ENCODE measurements at places on chromosomes 12 and 14.

DNA sequence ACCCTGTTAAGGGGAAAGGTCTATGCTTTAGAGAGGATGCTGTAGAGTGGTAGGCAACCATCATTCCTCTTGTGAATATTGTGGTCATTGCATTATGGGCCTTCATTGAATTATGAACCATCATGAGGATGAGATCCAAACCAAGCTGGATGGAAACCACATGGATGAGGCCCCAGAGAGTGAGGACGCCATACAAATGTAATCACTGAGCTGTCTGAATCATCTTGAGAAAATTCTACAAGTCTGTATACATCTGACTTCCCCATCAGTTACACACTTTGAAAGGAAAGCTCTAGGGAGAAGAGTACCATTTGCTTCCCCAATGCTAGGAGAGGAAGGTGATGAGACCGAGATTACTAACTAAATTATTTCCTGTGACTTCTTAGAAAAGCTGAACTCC lies 172.9 kb downstream of the CACNA1C start:
- DNase-seq, result no peak

DNA sequence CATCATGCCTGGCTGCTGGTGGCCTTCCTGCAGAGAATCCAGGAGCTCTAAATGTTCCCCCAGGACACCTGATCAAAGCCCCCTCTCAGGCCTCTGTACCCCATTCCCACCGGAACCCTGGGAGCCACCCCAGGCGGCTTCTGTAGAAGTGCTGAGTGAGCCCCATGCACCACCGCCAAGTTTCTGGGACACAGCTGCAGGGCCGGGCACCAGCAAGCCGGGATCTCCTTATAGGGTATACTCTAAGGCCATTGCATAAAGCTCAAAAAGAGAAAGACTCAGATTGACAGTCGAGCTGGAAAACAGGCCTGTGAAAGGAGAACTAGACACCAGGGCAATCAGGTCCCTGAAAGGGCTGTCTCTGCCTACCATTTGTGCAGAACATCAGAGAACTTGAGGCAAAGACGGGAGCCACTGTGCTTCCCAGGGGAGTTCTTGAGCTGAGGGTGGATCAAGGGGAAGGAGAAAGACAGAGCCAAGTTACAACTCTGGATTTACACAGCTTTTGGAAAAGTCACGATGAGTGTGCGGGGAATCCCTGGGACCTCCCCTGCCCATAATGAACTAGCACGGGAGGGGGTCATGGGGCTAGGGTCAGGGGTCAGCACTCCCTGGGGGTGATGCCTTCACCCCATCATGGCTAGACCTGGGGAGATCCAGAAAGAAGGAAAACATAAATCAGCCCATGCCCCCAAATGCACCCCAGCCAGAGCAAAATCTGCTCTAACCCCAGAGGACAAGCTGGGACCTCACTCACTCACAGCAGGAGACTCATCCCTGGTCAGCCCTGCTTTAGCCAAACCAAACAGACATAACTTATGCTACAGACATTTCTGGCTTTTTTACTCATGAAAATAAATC lies 51.1 kb downstream of the ITPK1 start:
- no peak for DNase-seq

DNA sequence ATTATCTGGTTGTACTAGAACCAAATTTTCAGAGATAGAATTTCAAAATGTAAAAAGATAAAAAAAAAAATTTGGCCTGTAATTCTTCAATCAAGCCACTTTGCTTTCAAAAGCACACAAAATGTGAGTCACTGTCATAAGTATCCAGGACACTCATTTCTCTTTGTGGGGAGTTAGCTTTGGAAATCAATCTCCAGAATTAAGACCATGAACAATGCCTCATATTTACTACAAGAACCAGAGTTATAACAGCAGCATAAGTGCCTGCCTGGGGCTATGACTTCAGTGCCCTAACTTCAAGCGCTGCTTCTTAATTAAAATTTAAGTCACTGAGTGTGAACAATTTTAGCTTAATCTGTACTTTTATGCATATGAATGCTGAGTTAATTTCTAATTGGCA lies 162.1 kb downstream of the C12orf42 start:
- no peak for DNase-seq

- DNase-seq, result no peak
Measured at GRCh38 chr12:27467641-27468040, 21.1 kb downstream of the SMCO2 start.

DNA sequence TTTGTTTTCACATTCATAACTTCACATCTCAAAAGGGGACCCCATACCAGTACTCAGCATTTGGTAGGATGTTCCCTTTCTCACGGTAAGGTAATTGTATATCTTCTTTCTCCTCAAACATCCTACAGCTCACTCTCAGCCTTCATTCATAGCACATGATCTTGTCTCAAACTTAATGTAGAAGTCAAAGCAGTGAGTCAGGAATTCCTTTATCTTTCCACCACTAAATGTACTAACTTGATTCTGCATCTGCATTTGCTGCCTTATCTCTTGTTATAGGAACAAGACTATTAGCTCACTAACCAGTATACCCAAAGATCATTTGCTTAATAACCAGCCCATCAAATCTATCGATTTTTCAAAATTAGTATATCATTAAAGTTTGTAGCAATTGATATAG lies 22.9 kb downstream of the CPSF2 start:
- DNase-seq, result no peak

GRCh38 chr12:30414507-30414906 lies 281.2 kb downstream of the IPO8 start:
- no peak for DNase-seq

DNA sequence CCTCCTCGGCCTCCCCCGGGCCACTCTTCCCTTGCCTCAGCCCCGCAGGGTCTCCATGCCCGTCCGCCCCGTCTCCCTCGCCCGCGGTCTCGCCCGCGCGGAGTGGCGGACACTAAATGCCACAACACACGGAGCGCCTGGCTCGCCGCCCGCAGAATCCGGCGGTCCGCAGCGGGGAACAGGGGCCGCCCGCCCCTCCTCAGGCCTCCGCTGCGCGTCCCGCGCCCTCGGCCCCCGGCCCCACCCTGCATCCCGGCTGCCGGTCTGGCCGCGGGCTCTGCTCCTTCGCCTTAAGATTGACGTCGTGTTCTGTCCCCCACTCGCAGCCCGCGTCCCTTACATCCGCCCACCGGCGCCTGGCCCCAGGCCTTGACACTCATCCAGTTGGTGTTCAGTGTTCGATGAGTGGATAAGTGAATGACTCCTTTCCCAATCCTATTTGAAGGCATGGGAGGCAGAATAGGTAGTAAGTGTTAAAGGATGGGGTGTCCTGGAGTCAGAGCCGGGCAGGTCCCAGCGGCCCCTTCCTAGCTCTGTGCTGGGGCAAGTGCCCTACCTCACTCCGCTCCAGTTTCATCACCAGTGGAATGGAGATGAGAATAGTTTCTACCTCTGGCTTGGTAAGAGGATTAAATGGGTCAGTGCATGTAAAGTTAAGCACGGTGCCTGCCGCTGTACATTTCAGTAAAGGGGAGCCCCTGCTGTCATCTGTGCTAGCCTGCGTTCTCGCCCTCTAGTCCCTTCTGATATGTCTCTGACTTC lies 622 bp downstream of the TECPR2 start:
- DNase-seq, result no peak

DNA sequence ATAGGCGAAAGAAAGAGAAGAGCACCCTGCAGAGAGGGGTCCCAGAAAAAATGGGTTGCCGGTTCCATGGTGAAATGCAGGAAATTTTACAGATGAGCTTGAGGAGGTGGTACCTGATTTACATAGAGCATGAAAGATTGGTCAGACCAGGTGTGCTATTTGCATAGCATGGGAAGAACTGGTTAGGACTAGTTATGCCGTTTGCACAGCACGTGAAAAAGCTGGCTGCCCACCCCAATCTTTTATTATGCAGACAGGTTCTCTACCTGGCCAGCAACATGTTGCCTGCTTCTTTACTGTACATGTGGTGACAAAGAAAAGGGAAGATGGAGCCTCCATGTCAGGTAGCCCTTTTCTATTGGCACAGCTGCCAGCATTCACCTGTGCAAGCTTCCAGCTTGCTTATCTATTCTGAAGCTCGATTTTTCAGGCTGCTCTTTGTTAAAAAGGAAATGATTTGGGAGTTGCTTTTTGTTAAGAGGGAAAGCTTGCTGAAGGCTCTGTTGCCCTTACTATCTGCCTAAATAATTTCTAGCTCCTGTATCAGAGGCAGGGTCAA lies 62.9 kb upstream of the ELK3 start:
- no peak for DNase-seq

- DNase-seq, result no peak
Measured at GRCh38 chr14:102875652-102876051, 46.8 kb upstream of the AMN start.

DNA sequence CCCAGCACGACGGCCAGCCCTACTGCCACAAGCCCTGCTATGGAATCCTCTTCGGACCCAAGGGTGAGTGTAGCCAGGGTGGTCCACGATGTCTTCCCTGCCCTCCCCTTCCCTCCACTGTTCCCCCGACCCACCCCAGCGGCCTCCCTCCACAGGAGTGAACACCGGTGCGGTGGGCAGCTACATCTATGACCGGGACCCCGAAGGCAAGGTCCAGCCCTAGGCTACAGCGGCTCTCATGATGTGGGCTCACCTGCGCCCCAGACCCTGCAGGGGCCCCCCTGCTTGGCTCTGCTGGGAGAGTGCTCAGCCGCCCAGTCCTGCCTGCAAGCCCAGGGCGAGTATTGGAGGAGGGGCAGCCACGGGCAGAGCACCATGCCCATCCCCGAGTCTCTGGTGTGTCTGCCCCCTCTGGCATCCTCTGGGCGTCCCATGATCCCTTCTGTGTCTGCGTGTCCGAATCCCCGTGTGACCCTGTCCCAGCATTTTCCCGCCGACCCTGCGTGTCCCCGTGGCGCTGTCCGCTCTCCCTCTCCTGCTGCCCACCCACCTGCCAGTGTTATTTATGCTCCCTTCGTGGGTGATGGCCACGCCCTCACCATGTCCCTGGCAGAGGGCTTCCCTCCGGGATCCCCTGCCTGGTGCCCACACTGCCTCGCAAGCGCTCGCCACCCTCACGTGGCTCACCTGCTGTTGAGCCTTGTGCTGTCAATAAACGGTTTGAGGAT lies 5.0 kb downstream of the CRIP2 start:
- no peak for DNase-seq

- DNase-seq, result no peak
Measured at GRCh38 chr14:88130057-88130432, 125.1 kb downstream of the GPR65 start.

GRCh38 chr12:48890657-48891418 lies 25.2 kb upstream of the RND1 start:
- DNase-seq, result no peak

Measured in glomerular endothelial cell (primary cell).